ENCODE measurements at places on chromosomes 2 and 18.

DNA sequence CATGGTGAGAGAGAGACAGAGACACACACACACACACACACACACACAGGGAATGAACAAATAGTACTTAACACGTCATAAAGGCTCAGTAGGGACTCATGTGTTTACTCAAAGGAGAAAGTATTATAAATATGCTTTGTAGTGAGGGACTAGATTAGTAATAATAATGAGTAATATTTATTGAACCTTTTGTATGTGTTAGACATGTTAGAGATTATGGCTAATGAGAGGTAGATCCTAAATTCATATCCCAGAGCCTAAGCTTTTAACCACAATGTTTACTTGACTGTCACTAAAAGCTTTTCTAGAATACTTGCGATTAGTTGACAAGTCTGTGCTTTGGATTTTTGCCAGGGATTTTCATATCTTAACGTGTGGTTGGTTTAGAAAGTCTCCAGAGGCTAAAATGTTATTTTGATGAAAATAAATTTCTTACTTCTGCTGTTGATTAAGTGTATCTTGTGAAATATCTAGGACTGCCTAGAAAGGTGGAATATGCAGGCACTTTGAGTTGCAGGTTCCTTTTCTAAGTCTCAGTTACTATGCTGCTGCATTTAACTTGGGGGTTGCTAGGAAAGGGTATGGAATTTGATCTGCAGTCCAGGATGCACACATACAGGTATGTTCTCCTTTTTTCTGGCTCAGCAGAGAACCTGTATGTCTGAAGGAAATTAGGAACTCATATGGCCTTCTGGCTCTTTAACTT lies 64.5 kb downstream of the UBR3 start:
- no peaks in the 10 kb centered on the region for H3K4me1 ChIP-seq
- H3K27ac ChIP-seq = no peak overlapping the region
- no peaks in the 10 kb centered on the region for H3K27me3 ChIP-seq
- DNase-seq = no peak
- H3K4me3 ChIP-seq = no peak overlapping the region
- H3K36me3 ChIP-seq = no peaks in the 10 kb centered on the region

DNA sequence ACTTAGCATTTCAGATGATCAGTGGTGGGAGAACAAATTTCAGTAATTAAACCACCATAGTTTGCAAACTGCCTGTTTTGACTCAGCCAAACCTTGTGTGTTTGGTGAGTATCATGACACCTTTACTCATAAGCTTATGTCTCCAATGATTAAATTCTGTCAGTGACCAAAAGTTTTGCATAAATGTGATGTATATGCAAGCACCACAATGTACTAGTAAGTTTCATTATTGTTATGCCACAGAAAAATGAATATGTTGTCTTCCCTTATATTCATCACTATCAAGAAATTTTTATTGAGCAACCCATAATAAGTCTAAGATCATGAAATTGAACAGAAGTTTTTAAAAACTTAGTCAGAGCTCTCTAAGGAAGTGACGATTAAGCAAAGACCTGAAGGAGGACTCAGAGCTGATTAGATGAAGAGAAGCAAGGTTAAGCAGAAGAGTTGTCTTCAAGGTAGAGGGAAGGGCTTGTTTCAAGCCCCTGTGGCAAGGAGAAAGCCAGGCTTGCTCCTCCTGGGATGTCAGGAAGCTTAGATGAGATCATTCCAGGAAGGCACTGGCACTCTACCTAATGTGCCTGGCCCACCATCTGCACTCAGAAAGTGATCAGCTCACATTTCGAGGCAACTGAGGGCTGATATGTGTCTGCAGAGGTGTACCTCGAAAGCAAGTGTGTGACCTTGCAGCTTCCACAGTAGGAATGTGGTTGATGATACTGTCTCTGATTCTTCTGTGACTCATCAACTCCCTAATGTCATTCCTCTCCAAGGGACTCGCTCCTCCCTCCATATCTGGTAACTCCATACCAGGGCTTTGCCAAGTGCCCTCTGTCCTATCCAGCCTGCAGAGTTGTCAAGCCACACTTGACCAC lies 54.7 kb downstream of the KCTD18 start:
- DNase-seq = no peak
- no peak overlapping the region for H3K27ac ChIP-seq
- no peaks in the 10 kb centered on the region for H3K27me3 ChIP-seq
- H3K36me3 ChIP-seq = no peaks in the 10 kb centered on the region
- no peak overlapping the region for H3K4me3 ChIP-seq
- H3K4me1 ChIP-seq = no peaks in the 10 kb centered on the region

GRCh38 chr2:217902379-217903141 lies 100.2 kb downstream of the TNS1 start:
- no peak overlapping the region for H3K4me3 ChIP-seq
- no peaks in the 10 kb centered on the region for H3K36me3 ChIP-seq
- peak overlapping the region; percentile 92 for H3K27ac ChIP-seq
- peak; percentile 77 for DNase-seq
- peaks cover 28% of the 10 kb centered on the region for H3K4me1 ChIP-seq

DNA sequence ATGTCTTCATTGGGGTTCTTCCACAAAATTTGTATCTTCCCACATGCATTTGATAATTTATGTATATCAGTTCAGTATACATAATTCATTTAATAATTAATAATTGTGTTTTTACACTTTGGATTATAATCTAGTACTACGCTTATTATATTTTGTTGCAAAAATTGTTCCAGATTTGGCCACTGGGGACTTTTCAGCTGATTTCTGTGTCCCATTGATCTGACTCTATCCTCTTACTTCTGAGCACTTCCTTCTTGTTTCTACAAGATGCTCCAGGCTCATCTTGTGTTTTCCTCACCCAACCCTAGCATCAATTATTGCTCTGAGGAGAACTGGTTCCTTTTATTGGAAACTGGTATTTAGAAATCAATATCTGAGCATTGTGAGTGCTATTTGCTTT lies 215.3 kb upstream of the CDH19 start:
- H3K4me3 ChIP-seq = no peak overlapping the region
- DNase-seq = no peak
- no peaks in the 10 kb centered on the region for H3K36me3 ChIP-seq
- H3K4me1 ChIP-seq = no peaks in the 10 kb centered on the region

GRCh38 chr2:160406591-160407392 lies 86.8 kb downstream of the RBMS1 start:
- H3K27ac ChIP-seq = peak overlapping the region; percentile 99
- H3K4me3 ChIP-seq = peak overlapping the region; percentile 98
- no peaks in the 10 kb centered on the region for H3K36me3 ChIP-seq
- H3K4me1 ChIP-seq = peaks cover 20% of the 10 kb centered on the region
- peak; percentile 70 for DNase-seq

GRCh38 chr2:166417669-166418068 lies 41.9 kb upstream of the SCN9A start:
- no peaks in the 10 kb centered on the region for H3K4me1 ChIP-seq
- H3K4me3 ChIP-seq = no peak overlapping the region
- H3K27ac ChIP-seq = no peak overlapping the region
- no peak for DNase-seq
- no peaks in the 10 kb centered on the region for H3K36me3 ChIP-seq
- peaks cover 3% of the 10 kb centered on the region for H3K27me3 ChIP-seq

DNA sequence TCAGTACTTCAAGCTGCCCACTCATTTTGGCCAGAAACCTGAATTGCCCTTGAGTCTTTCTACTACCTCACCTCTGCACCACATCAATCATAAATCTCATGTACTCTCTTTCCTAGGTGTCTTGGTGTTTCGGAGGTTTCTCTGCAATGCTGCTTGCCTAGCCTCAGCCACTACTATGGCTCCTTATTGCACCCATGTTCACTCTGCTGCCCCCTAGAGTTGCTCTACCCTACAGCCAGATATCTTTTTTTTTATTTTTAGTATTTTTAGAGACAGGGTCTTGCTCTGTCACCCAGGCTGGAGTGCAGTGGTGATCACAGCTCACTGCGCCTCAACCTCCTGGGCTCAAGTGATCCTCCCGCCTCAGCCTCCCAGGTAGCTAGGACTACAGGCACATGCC lies 413.0 kb downstream of the PTPRM start:
- no peak for DNase-seq
- H3K27me3 ChIP-seq = no peaks in the 10 kb centered on the region
- no peaks in the 10 kb centered on the region for H3K4me1 ChIP-seq
- H3K4me3 ChIP-seq = no peak overlapping the region
- H3K27ac ChIP-seq = no peak overlapping the region
- H3K36me3 ChIP-seq = no peaks in the 10 kb centered on the region

DNA sequence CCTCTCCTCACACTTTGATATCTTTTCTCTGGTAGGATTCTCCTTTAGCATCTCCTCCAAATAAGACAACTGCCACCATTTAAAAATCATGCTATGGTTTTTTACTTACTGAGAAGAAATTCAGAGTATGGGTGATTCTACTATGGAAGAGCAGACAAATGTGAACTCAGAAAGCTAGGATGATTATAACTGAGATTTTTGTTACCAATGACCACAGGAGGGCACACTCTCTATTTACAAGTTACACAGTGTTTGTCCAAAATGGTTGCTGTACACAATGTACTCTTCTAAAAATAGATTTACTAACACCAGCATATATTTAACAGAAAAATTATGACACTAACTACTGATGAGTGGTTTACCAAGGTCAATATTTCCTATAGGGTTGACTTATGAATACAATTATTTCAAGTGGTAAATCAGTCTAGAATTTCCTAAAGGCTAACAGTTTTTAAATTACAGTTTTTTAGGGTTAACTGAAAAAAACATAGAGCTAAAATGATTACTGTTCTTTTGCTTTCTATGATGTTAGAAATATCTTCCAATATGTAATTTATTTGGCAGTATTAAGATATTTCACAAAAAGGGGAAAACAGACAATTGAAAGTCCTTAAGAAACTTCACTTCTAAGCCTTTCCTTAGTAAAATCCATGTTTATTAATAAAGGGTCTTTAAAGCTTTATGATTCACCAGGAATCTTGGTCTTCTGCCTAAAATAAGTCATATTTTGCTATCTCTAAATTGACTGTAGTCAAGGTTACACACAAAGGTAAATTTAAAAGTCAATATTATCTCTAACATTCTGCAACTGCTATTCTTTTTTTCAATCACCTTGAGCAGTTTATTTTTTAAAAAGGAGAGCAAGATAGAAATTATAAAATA lies 57.2 kb downstream of the MAP4K3 start:
- H3K4me3 ChIP-seq = no peak overlapping the region
- H3K4me1 ChIP-seq = no peaks in the 10 kb centered on the region
- H3K36me3 ChIP-seq = no peaks in the 10 kb centered on the region
- peak; percentile 26 for DNase-seq
- no peaks in the 10 kb centered on the region for H3K27me3 ChIP-seq
- H3K27ac ChIP-seq = peak overlapping the region; percentile 45

- H3K27me3 ChIP-seq = no peaks in the 10 kb centered on the region
- H3K4me3 ChIP-seq = no peak overlapping the region
- no peak for DNase-seq
- H3K36me3 ChIP-seq = no peaks in the 10 kb centered on the region
Measured at GRCh38 chr2:128807317-128807716, 488.6 kb upstream of the HS6ST1 start.

DNA sequence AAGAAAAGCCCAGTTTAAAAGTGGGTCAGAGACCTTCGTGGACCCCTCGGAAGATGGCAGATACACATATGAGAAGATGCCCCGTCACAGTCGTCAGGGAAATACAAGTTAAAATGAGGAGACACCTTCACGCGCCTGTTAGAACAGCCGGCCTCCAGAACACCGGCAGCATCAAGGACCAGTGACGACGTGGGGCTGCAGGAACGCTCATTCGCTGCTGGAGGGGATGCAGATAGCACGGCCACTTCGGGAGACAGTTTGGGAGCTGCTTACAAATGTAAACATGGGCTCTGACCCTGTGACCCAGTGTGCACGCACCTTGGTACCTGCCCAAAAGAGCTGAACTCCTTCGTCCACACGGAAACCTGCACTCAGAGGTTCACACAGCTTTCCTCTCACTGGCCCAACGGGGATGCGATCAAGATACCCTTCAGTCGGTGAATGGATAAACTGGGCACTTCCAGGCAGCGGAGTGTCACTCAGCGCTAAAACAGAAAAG lies 83.7 kb upstream of the CTDP1 start:
- H3K27me3 ChIP-seq = no peaks in the 10 kb centered on the region
- no peak overlapping the region for H3K4me3 ChIP-seq
- DNase-seq = peak; percentile 2
- no peaks in the 10 kb centered on the region for H3K36me3 ChIP-seq
- H3K27ac ChIP-seq = no peak overlapping the region
- no peaks in the 10 kb centered on the region for H3K4me1 ChIP-seq

- no peaks in the 10 kb centered on the region for H3K4me1 ChIP-seq
- no peaks in the 10 kb centered on the region for H3K27me3 ChIP-seq
Measured at GRCh38 chr2:219228911-219229304, 528 bp downstream of the ATG9A start.

DNA sequence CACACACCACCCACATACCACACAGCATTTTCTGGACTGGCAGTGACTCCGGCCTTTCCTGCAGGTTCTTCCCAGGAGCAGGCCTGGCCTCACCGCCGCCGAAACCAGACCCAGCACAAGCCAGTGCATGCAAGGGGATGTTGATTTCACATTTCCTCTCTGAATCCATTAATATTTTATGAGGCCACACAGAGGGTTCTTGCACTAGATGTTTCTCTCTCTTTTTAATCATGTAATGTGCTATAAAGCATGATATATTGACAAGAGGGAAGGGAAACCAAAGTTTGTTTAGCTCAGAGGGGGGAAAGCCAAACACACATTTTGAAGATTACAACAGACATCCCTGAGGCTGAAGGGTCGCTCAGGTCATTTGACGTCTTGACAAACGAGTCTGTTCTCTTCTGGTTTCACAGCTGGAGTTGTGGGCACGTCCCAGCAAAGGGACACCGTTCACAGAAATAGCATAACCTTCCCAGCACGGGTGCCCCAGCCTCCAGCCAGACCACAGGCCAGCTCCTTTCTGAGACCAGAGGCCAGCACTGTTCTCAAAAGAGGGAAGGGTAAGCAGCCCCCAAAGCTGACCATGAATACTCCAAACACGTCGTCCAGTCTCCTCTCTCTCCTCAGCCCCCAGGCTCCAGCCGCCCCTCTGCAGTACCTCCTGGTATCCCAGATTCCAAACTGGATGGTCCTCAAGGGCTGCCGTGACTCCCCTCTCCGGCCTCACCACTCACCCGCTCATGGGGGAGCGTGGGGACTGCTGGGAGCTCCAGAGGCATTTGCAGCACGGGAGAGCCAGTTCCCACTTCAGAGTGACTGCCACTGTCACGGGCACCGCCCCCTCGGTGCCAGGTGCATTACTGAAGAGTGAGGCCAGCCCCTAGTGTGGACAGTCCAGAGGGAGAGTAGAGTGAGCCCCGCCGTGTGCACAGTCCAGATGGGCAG lies 340.3 kb upstream of the SALL3 start:
- no peaks in the 10 kb centered on the region for H3K27me3 ChIP-seq
- no peaks in the 10 kb centered on the region for H3K4me1 ChIP-seq
- no peak overlapping the region for H3K4me3 ChIP-seq
- H3K36me3 ChIP-seq = no peaks in the 10 kb centered on the region

GRCh38 chr2:235106874-235107639 lies 155.2 kb downstream of the SH3BP4 start:
- no peak overlapping the region for H3K4me3 ChIP-seq
- peak; percentile 58 for DNase-seq
- H3K36me3 ChIP-seq = no peaks in the 10 kb centered on the region
- no peaks in the 10 kb centered on the region for H3K27me3 ChIP-seq
- H3K27ac ChIP-seq = no peak overlapping the region
- H3K4me1 ChIP-seq = no peaks in the 10 kb centered on the region

GRCh38 chr18:54684784-54685183 lies 93.7 kb downstream of the DYNAP start:
- no peak for DNase-seq
- H3K36me3 ChIP-seq = no peaks in the 10 kb centered on the region
- H3K4me3 ChIP-seq = no peak overlapping the region
- no peaks in the 10 kb centered on the region for H3K27me3 ChIP-seq

All from uterus (tissue), 4 donors.